ENCODE measurements at places on chromosomes 16 and 17.
A peak's percentile ranks its signal among the peaks of the same experiment; 100 is the strongest.

GRCh38 chr16:24051125-24051524, 205.0 kb upstream of the CACNG3 start:
- DNase-seq: no peak

- no peak for DNase-seq
Observed at GRCh38 chr17:81706757-81707624, 3.8 kb downstream of the MRPL12 start.

DNA sequence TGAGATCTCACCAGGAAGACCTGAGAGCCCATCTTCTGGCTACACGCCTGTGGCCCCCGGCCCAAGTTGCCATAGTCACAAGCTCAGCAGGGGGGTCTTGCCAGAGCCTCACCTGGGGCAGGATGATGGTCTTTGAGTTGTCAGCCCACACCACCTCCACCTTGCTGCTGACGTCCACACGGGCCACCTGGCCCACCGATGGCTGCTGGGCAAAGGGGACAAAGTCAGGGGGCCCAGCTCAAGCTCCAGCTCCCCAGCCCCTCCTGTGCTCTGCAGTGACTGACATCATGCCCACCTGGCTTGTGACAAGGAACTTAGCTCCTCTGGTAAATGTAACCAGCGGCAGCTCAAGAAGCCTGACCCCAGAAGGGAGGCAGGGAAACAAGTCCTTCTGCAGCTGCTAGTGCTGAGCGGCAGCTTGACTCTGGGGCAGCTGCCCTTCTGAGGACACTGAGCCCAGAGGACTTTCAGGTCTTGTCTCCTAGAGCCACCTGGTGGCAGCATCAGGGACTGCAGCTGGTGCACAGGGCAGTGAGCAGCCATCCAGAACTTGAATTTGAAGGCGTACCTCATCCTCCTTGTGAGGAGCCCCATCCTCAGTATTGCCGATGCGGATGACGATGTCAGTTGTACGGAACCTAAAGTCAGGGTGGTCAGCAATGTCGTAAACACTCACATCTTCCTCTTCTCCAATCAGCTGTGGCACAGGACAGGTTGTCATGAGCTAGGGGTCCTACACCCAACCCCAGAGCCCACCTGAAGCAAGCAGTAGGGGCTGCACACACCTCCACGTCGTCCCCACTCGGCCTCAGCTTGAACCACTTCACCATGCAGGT, 13.5 kb downstream of the SPHK1 start:
- peak; percentile 85 for DNase-seq

GRCh38 chr17:17416400-17417360, 60.1 kb upstream of the MED9 start:
- no peak for DNase-seq

DNA sequence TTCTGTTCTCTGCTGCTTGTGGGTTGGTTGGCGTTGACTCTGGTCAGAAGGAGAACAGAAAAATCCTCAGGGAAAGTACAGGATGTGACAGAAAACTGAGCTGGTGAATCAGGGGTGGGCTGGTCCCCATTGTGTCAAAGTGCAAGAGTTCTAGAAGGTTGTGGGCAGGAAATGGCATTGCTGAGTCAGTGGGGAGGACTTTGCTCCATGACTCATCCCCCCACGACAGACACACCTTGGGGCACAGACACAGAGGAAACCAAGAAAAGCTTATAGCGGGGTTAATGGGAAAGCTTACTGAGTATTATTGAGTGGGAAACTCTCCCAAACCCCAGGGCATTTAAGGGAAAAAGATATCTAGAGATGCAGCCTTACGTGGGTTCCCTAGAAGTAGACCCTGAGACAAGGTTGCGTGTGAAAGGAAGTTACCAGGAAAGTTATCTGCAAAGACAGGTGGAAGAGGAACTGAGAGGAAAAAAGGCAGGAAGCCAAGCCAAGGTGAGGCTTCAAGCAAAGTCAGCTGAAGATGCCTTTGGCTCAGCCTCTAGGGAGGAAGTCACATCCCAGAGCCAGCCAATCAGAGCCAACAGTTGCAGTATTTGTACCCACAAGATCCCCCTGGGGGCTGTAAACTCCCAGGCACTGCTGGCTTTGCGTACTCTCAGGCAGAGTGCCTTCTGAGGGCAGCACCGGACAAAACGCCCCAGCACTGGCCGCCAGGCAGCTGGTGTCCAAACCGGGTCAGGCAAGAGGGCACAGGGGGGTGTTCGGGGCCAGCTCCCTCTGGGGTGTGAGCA, 86.4 kb downstream of the FOXL1 start:
- peak; percentile 56 for DNase-seq

GRCh38 chr17:57493171-57493570, 236.8 kb downstream of the MSI2 start:
- no peak for DNase-seq

DNA sequence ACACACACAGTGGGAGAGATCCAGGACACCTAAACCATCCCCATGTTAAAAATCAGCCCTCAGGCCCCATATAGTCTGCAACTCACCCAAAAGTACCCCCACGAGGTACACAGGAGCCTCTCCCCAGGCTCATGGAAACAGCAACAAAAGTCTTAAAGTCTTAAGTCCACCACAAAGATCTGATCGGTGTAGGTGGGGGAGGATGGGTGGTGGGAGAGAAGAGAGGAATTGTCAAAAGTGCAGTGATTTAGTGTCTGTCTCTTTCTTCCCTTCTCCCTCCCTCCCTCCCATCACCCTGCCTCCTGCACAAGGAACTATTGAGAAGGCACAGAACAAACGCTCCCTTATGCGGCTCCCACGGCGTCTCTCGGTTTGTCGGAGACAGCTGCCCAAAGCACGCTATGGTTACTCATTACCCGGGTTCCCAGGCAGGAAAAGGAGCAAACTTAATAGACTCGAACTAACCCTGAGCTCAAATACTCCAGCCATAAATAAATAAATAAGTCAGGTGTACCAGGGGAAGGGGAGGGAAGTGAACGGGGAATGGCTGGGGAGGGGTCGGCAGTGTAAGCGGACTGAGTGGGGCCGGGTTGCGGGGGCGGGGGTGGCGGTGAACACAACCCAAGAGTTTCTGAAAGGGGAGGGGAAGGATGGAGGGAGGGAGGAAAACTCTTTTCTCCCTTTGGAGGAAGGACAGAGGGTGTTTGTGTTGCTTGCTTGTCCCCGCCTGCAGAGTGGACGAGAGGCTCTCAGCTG, 477.4 kb downstream of the SLC39A11 start:
- peak; percentile 28 for DNase-seq

DNA sequence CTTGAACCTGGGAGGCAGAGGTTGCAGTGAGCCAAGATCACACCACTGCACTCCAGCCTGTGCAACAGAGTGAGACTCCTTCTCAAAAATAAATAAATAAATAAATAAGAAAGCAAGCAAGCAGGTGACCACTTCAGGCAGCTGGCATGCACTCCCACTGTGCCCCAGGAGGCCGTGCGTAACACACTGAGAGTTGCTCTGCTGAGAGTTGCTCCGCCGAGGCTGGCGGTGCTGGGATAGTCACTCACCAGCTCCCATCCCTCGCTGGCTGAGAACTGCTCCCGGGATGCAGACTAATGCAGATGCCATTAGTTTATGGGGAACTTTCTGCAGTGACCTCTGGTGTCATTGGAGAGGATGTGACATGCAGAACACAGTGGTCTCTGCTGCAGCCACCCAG, 105.7 kb upstream of the PLCG2 start:
- DNase-seq: no peak

- DNase-seq: no peak
Observed at GRCh38 chr17:14316126-14316832, 15.4 kb downstream of the HS3ST3B1 start.

GRCh38 chr17:69997332-69997731, 77.7 kb upstream of the KCNJ16 start:
- peak; percentile 16 for DNase-seq

DNA sequence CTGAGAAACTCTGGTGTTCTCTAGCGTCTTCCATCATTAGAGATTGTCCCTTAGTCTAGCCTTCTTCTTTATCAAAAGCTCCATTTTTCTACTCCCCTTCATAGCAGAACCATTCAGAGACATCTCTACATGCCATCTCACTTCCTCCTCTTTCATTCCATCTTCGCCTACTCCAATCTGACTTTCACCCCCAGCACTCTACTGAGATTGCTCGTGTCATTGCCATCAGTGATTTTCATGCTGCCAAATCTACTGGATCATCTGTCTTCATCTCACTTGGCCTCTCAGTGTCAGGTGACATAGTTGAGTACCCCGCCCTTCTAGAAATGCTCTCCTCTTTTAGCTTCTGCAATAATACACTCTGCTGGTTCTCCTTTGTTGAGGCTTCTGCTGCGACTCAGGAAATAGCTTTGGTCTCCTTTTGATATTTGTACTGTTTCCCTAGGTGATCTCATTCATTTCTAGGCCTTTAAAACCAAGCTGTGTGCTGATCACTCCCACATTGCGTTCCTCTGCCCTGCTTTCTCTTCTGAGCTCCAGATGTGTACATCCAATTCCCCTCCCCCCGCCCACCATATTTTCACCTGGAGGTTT, 119.1 kb downstream of the FTO start:
- no peak for DNase-seq

DNA sequence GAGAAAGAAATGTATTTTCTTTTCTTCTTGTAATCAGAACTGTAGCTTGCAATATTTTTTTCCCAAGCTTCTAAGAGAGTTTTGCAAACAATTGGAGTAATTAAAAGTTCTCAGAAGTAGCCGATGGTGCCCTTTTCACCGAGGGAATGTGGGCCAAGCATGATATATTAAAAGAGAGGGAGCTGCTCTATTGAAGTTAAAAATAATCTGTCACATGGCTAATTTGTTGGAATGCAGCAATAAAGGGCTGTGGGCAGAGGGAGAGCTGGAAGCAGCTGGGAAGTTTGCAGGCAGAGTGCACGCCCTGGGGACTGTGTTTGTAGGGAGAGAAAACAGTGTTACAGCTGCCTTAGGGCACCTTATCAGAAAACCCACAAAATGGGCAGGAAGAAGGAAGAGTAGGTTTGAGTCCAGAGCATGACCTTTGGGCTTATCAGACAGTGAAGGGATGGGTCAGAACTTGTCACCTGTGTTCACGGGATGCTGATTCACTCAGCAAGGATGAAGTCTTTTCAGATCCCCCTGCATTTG, 18.5 kb upstream of the TERF2 start:
- DNase-seq: no peak

DNA sequence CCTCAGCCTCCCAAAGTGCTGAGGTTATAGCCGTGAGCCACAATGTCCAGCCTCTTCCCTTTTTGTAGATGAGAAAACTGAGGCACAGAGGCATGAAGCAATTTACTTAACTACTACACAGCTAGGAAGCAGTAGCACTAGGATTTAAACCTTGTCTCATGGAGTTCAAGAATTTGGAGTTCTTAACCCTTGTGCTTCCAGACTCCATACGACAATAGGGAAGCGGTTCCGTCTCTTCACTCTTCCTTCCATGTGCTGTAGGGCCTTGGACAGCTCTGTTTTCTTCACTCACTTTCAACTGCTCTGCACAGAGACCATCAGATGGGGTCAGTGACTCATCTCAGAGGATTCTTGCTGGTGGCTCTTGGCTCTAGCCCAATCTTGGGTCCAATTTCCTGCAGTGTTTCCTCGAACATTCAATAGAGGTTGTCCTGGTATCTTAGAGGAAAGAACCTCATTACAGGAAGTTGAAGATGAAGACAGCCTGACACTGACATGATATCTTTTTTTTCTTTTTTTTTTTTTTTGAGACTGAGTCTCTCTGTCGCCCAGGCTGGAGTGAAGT, 19.3 kb downstream of the ITGAL start:
- DNase-seq: peak; percentile 75

- no peak for DNase-seq
Observed at GRCh38 chr17:3940965-3941698, 23.1 kb downstream of the ATP2A3 start.

- no peak for DNase-seq
Observed at GRCh38 chr16:11009027-11009755, 64.8 kb downstream of the CLEC16A start.

GRCh38 chr17:74892013-74892841, 1.2 kb downstream of the FADS6 start:
- DNase-seq: peak; percentile 58

DNA sequence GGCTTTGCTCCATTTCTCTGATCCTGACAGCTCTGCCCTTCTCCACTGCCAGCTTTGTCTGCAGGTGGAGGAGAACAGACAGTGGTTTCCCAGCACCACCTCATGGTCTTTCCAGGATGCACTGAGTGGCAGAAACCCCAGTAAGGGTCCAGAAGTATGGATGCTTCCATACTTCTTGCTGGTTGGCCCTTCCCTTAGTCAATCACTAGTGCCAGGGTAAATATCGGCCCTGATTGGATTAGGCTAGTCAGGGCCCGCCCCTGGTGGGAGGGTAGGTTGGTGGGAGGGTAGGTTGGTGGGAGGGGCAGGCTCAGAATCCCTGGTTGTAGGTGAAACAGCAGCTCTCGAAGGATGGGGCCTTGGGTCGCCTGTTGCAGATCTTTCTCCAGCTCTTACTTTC, 10.2 kb downstream of the RNF213 start:
- no peak for DNase-seq

GRCh38 chr17:74639704-74640151, 16.2 kb upstream of the CD300E start:
- DNase-seq: no peak

GRCh38 chr16:64202571-64202970, 919.3 kb downstream of the CDH11 start:
- no peak for DNase-seq

DNA sequence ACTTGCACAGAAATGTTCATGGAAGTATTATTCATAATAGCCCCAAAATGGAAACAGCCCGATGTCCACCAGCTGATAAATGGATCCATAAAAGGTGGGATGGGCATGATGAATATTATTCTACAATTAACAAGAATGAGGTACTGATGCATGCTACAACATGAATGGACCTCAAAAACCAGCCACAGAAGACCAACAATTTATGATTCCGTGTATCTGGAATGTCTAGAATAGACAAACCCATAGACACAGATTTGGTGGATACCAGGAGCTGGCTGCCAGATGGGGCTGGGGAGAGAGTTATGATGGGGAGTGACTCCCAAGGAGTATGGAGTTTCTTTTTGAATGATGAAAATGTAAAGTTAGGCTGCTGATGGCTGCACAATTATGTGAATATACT, 10.8 kb upstream of the NAGLU start:
- no peak for DNase-seq

DNA sequence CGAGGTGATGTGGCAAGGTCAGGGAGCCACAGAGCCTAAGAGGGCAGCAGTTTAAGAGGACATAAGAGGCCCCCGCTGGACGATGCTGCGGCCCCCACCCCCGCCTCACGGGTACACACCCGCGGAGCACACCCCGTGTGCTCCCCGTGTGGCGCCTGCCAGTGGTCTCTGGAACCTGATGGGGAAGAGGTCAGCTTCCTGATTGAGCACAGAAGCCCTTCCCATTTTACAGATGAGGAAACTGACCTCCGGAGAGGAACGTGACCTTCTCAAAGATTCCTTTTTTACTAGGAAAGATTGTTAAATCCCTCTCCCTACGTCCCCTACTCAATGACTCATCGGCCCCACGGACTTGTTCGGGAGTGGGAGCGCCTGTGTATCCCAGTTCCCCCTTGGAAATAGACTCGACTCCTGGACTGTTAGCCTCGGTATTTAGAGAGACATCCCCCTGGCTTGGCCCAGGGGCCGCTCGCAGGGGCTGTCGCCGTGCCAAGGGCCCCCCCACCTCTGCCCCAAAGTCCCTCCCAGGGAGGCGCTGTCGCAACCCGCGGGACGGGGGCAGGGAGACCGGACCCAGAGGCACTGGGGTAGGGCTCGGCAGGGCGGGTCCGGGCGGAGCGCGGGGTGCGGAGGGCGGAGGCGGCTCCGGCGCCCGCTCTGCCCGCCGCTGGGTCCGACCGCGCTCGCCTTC, at the start of gene ABCC3:
Gene ABCC3, plus strand, starts transcription at position 658 of the 691 bp plus-strand sequence. CDS start 56 bp downstream, outside the sequence.
- peak; percentile 74 for DNase-seq

Data from H54 (cell line).